ENCODE measurements at places on chromosomes 5 and 9.
A peak's percentile ranks its signal among the peaks of the same experiment; 100 is the strongest.

- no peak for DNase-seq
These were observed 4.0 kb upstream of the BARHL1 start for GRCh38 chr9:132578367-132578932.

- no peak for DNase-seq
These were observed 98.3 kb upstream of the FBN2 start for GRCh38 chr5:128636361-128636760.

- DNase-seq, result no peak
These were observed 338.2 kb downstream of the BNC2 start for GRCh38 chr9:16532272-16532671.

DNA sequence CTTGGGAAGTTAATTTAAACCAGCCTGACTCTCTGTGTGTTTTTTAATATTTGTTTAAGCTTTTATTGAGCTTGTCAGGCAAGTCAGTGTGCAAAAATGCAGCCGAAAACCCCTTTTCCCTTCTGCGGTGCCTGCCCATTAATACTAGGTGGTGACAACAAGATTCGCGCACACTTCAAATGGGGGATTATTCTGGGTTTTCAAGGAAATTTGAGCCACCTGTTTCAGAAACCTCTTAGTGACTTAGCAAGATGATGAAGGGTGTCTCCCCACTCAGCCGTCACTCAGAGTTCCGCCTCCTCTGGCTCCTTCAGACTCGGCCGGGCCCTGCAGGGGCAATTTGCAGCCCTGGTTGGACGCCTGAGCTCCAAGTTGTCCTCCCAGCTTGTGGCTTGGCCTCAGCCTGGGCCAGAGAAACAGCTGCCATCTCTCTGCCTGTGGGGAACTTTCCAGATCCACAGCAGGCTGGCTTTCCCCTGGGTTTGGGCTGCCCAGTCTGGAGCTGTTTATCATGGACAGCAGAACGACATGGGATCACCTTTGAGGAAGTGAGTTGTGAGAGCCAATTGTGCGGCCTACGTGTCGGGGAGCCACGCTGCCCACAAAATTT lies 75.9 kb downstream of the SPRY4 start:
- DNase-seq, result no peak

DNA sequence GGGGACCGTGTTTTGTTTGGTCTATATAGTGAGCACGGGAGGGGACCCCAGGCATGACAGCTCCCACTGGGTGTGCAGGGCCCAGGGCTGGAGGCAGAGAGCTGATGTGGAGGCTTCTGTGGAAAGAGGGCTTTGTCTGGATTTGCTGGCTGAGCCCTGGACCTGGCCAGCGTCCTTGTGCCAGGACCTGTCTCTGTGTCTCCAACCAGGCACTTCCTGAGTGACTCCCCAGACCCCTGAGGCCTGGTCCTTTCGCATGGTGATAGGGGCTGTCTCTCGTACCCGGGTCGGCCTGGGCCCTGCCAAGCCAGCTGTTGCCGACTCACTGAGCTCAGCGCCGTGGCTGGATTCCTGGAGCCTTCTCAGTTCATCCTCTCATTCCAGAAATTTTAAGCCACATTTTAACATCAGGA lies 77.6 kb downstream of the ADAMTS2 start:
- no peak for DNase-seq

GRCh38 chr9:110180511-110181434 lies 27.2 kb downstream of the C9orf152 start:
- DNase-seq, result no peak

- no peak for DNase-seq
These were observed 61.7 kb upstream of the IRX4 start for GRCh38 chr5:1944408-1944807.

DNA sequence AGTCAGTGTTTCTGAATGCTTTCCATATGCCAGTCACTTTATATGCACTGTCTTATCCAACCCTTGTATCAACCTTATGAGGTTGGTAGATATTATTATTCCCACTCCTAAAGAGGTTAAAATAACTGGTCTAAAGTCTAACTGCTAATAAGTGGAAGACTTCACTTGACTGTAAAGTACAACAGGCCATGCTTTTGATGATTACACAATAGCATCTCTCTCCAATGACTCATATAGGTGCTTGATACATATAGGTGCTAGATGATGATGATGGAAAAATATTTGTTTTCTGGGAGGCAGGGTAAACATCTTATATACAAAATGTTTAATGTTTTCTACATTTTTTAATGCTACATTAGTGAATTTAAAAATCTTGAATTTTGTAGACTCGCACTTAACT lies 75.9 kb upstream of the NR3C1 start:
- DNase-seq, result no peak

DNA sequence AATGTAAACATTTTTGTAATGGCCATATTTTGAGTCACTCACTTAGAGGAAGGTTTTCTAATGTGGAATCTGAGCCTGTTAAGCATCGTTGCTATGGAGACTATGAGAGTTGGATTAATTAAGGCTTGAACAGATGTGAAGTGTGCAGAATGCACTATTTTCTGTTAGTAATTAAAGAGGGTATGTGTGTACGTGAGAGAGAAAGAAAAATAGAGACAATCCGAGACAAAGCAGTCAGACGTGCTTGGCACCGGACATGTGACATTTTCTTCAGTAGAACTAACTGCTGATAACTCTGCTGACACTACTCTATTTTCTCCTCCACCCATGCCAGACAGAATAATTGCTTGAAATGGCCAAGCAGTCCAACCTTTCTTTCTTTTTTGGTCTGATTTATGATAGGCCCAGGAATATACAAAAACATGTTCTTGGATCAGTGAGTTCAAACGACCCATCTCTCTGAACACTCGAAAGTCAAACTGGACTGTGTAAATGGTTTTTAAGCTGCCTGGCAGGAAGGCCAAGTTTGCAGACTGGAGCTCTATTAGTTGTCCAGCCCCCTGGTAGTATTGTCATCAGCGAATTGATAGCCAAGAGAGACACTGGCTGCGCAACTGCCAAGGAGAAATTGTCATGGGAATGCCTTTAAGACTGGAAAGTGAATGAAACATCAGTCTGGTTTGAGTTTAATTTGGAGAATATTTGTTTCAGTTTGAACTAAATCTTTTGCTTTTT lies 322.1 kb downstream of the ARHGEF28 start:
- DNase-seq, result no peak

DNA sequence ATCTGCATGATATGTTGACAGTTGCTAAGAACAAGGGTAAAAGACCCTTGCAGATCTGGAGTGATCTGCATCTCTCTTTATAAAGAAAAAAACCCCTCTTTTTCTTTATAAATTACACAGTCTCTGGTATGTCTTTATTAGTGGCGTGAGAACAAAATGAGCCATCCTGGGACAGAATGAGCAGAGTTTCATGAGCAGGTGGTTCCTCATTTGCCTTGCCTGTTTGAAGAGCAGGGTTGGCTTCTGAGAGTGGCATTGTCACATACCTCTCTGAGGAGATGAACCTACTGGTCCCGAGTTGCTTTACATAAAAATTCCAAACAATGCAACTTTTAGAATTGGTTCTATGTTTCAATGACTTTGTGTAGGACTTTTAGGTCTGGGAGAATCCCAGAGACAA lies 94.3 kb downstream of the INSYN2B start:
- no peak for DNase-seq

DNA sequence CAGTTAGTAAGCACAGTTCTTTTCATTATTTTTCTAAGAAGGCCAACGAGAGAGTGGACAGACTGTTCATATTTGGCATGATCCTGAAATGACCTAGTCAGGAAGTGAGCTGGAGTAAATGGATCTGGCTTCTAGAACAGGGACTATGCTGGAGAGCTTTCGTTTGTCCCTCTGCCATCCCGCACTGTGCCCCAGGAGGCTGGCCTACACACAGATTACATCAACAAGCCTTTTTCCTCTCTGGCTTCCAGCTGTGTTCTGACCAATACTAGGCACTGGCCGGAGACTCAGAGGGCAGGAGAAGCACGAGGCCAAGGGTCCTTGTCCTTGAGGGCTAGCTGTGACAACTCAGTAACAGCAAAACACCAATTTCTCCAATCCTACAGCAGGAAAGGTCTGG lies 127.8 kb downstream of the MED27 start:
- no peak for DNase-seq

- peak; percentile 46 for DNase-seq
These were observed 647 bp downstream of the SMARCA2 start for GRCh38 chr9:2015581-2016407.

DNA sequence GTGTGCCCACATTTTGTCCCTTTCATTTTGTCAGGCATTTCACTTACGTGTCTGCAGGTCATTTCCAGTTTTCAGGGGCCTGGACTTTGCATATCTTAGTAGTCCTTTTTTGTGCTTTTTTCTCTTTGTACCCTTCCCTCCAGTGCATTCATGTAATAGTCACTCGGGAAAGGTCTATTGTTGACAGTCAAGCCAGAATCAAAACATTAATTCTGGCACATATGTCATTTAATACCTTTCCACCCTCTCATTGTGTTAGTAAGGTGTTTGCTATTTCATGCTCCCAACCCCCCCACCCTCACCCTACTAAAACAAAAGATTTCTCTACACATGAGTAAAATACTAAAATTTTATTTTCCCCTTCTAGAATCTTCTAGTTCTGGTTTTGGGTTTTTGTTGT lies 42.7 kb downstream of the UGCG start:
- no peak for DNase-seq

- DNase-seq, result no peak
These were observed 19.9 kb downstream of the POU5F2 start for GRCh38 chr5:93721511-93721910.

DNA sequence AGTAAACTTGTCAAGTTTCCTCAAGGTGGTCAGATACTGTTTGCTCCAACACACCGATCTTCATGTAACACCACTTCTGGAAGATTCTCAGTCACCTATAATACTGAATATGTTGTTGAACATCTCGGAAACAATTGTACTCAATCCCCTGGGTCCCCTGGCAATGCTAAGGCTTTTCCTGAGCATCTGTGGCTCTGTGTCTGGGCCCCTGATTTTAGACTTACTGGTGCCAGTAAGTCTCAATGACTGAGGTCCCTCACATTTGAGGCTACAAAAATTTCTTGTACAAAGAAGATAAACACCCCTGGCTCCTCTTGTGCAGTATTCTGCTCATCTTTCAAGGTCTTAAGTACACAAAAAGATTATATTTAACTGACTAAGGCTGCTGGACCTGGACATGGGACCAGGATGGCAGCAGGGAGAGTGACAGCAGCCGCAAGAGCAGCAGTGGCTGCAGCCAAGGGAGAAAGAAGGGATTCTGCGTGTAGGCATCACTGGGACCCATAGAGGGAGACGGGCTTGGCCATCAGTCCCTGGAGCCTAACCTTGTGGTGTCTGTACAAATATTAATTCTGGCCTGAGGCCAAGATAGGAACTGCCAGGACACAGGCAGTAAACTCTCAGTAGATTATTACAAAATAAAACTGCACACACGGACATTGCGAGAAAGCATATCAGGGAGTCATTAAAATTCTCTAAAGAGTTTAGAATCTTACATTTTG lies 49.0 kb upstream of the TNPO1 start:
- DNase-seq, result no peak

DNA sequence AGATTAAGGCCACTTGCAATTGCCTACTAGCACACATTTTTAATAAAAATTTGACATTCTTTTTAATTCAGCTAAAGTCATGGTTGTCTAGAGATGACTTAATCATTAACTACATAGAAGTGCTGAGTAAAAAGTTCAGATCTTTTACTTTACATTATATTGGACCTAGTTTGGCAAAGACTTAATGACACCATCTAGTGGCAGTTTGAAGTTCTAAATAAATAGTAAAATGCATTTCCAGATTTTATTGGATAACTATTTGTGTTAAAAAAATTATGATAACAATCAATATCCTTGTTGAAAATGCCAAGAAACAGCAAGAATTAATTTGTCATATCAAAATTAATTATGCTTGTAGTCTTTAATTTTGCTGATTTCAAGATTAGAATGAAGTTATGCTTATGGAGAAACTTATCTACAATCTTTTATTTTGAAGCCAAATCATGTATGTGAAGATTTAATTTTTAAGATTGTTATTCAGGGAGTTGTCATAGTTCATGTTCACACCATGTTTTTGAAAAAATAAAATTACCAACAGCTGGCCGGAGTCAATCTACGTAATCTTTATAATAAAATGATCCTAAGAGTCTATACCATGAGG lies 69.6 kb upstream of the PJA2 start:
- DNase-seq, result peak; percentile 36

GRCh38 chr9:18052060-18052459 lies 421.9 kb upstream of the ADAMTSL1 start:
- no peak for DNase-seq

- DNase-seq, result no peak
These were observed 61.7 kb downstream of the HMCN2 start for GRCh38 chr9:130327070-130327780.

- DNase-seq, result no peak
These were observed 974 bp upstream of the SLC12A2 start for GRCh38 chr5:128082551-128083032.

DNA sequence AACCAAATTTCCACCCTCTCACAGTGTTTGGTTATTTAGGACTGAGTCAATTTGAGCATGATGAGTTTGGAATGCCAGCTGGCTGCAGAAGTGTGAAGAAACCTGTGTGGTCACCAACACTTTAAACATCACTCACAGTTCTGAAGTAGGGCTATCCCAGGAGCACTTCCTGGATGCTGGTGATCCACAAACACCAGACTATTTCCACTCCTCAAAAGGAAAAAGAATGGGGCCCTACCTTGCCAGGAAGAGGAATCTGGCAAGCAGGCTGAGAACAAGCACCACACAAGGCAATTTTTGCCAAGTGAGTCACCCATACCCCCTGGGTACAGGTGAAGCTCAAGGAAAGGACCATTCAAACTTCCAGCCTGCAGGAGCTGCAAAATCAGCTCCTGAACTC lies 294.2 kb upstream of the PTGER4 start:
- no peak for DNase-seq

GRCh38 chr9:86755561-86755941 lies 191.8 kb downstream of the GAS1 start:
- DNase-seq, result no peak

DNA sequence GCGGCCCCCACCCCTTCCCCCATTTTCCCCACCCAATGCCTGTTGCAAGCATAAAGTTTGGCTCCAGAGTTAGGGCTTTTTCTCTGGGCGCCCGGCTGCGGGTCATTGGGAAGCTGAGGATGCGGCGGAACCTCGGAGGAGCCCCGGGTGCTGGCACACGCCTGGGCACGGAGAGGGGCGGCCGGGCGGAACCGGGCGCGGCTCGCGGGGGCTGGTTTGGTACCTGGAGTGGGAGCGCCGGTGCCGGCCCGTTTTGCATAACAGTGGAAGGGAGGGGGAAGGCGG lies 1.2 kb downstream of the PPARGC1B start:
- no peak for DNase-seq

GRCh38 chr5:139458580-139459407 lies 3.7 kb downstream of the ECSCR start:
- peak; percentile 91 for DNase-seq

GRCh38 chr9:38690574-38690973 lies 29.4 kb downstream of the FAM240B start:
- no peak for DNase-seq

DNA sequence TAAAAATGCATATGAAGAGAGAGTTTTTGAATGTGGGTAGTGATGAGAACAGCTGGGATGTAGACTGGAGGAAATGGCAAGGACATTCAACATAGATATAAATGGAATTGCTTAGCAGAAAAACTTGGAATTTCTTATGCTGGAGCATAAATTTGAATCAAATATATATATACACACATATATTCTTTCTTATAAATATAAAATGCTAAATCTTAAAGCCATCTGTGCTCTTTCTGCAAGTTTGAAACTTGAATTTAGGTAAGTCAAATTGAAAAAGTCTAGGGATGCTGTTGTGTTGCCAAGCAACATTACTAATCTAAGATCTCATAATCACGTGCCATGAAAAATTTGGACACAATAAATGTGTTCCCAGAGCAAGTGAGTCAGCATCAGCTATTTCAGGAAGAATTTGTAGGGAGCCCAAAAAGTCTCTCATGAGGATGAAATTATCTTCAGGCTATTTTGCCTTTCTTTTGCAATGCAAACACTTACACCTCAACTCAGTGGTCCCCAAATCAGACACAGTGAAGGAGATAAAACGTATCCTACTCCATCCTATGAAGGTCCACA lies 58.4 kb upstream of the ALDH1A1 start:
- no peak for DNase-seq
